Skeletal muscle cell (primary cell): ENCODE measurements at places on chromosomes 6 and 20.

- no peak for DNase-seq
Observed at GRCh38 chr6:11188161-11188915, 44.1 kb downstream of the NEDD9 start.

DNA sequence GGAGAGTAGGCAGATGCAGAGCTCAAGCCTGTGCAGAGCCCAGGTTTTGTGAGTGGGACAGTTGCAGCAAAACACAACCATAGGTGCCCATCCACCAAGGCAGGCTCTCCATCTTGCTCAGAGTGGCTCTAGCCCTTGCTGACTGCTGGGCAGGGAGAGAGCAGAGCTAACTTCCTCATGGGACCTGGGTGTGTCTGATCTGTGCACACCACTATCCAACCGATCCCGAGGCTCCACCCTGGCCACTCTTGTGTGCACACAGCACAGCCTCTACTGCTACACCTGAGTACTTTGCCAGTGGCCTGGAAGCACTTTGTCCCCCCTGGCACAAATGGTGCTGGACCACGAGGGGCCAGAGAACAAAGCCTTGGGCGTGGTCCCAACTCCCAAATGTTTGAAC is 7.9 kb upstream of the DEFB125 start:
- no peak for DNase-seq

- DNase-seq, result no peak
Observed at GRCh38 chr20:53755733-53756531, 162.3 kb upstream of the ZNF217 start.

GRCh38 chr20:35174458-35175216 is 2.8 kb downstream of the PROCR start:
- DNase-seq, result no peak

DNA sequence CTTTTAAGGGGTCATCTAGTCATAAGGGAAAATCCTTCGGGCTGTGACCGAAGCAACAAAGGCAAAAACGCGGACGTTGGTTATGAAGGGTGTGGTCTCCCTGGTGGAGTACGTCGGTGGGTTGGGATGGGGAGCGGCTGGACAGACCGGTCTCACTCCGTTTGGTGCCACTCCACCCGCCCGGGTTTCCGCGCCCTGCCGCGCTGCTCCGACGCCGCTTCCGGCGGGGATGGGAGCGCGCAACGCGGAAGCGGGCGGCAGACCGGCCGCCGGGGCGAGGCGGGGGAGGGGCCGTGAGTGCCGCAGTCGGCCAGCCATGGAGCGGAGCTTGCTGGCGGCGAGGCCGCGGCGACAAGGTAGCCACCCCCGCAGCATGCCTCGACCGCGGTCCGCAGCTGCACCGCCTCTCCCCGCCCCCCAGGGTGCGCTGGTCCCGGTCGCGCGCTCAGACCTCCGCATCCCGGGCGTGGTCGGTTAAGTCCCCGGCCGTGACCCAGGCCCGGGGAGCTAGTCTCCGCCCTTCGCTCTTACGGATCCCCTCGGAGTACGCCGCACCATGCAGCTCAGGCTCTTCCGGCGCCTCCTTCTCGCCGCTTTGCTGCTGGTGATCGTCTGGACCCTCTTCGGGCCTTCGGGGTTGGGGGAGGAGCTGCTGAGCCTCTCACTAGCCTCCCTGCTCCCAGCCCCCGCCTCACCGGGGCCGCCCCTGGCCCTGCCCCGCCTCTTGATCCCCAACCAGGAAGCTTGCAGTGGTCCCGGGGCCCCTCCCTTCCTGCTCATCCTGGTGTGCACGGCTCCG is at the start of gene B3GALT4:
Gene B3GALT4, plus strand, starts transcription at position 260 of the 799 bp plus-strand sequence. Its CDS starts 297 bp downstream, at position 557.
- DNase-seq, result no peak

DNA sequence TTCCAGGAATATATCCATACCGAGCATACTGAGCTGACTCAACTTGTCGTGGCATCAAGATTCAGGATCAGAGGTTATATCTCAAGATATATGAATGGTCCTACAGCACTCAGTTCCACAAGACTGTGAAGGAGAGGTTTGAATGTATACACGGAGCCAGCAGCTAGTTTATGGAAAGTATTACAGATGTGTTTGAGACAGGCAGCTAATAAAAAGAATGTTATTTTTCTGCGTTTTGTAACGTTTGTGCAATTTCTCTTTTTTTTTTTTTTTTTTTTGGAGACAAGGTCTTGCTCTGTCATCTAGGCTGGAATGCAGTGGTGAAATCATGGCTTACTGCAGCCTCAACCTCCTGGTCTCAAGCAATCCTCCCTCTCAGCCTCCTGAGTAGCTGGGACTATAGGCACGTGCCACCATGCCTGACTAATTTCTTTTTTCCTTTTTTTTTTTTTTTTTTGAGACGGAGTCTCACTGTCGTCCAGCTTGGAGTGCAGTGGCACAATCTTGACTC is 3.4 kb upstream of the FAM110A start:
- no peak for DNase-seq

DNA sequence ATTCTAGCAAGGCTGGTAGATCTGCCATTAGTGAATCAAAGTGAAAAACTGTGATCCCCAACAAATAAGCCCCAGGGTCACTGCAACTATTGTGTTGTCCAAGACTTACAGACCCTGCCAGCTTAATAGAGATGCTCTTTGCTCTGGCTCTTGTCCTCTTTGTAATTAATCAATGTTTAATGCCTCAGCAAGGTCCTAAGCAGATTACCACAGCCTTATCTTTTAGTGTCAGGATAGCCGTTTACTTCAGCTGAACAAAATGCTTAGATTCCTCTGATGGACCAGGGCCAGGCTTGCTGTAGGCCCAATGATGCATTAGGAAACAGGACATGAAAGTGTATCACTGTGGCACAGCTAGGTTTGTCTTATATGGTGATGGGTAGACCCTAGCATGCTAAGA is 353.3 kb downstream of the HACE1 start:
- DNase-seq, result no peak

DNA sequence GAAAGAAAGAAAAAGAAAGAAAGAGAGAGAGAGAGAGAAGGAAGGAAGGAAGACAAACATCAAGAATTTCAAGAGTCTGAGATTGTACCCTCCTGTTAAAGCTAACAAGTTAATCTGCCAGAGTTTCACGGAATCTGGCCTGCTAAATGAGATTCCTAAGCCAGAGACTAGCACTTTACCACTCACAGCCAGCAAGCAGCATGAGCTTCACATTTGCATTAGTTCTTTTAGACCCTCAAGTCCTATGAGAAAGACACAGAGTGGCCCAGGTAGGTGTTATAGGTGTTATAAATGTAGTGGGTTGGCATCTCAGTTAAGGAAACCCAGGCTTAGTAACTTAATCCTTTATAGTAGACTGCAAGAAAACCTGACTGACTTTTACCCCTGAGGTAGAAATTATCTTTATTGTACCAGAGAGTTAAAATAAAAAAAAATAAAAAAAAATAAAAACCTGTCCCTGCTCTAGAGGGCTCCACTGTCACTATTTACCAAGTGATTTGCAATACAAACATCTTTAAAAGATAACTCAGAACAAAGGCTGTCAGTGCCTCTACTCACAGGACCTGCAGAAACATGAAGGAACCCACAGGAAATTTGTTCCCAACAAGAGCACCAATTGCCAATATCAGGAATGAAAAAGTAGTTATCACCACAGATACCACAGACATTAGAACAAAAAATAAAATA is 9.7 kb upstream of the IBTK start:
- DNase-seq, result no peak

DNA sequence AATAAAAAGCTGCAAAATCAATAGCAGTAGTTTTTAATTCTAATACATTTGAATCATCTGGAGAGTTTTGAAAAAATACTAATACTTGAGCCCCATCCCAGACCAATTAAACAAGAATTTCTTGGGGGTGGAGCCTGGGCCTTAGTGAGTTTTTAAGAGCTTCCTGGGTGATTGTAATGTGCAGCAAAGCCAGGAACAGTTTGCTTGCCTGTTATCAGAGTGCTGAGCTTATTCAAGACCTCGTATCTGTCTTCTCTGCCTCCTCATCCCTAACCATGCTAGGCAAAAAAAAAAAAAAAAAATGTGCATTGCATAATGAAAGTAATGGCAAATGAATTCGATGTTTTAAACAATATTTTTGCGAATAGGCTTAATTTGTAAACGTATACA is 36.4 kb upstream of the MYB start:
- no peak for DNase-seq

DNA sequence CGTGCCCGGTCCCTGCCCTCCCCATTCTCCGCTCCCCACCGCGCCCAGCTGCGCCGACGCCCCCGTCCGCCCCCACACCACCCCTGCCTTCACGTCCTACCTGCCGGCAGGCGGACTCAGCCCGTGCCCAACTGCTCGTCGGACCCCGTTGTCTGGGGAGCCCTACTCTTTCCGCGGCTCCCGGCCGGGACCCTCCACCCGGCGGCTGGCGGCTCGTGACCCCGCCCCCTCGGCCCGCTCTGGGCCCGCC is at the start of gene SERAC1:
Gene SERAC1, minus strand, starts transcription at position 223 of the 250 bp plus-strand sequence. CDS start 9,899 bp downstream, outside the sequence.
- no peak for DNase-seq

DNA sequence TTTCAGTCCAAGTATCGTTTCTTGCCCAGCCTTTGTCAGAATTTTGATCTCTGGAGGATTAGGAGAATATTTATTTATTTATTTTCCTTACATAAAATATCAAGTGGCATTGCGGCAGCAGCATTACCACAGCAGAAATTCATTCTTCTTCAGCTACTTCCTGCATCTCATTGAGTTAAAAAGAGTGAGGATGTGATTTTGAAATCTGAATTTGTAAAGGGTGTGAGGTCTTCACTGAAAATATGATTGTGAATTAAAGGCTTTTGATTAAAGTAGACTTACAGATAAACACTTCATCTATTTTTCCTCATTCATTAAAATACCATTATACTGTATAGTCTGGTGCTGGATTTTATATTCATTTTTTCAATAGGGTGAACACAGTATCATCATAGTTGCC is 328.4 kb downstream of the PRL start:
- no peak for DNase-seq

GRCh38 chr6:57108691-57109090 is 18.7 kb downstream of the ZNF451 start:
- no peak for DNase-seq
